ENCODE measurements at places on chromosomes 11 and 22.

GRCh38 chr22:46052331-46052771 lies 75.4 kb upstream of the WNT7B start:
- DNase-seq, result no peak

DNA sequence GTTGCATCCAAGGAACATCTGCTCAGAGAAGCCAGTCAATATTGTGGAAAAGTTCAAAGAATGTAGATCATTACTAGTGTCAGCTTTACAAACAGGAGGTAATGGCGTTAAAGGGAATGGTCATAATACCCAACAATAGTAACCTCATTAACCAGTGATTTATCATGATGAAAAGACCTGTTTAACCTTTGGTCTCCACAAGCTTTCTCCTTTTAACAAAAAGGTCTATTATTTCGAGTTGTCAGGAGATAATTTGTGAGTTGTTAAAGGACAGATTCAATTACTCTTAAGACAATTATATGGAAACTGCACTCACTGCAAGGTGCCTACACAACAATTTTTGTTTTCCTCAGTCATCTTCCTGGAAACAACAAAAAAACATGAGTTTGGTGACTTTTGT lies 73.8 kb upstream of the HTATIP2 start:
- no peak for DNase-seq

GRCh38 chr11:17697175-17697949 lies 22.0 kb upstream of the MYOD1 start:
- DNase-seq, result no peak

DNA sequence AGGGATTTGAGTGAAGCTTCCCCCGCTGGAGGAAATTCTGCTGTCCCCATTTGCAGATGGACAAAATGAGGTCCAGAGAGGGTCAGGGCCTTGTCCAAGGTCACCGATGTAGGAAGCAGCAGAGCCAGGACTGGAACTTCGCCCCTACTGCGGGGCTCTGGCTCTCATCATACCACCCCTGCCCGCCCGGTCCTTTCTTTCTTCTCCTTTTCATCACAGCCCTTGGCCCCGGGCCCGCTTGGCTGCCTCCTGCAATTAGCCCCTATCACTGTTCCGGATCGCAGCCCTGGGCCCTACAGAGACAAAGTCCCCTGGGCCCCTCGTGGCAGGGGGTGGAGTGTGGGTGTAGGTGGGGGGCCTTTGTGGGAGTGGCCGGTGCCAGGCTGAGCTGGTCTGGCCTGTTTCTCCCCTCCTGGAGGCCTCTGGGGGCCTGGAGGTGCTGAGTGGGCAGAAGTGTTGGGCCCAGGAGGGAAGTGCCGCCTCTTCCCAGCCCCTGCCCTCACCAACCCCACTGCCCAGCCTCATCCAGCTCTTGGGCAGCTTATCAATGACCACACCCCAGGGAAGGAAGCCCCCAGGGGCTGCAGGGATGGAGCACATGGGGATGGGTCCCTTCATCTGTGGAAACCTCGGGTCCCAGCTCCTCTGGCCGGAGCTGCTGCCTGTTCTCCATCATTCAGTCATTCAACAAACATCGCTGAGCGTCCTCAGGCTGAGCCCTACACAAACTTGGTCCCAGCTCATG lies 3.4 kb downstream of the EMID1 start:
- no peak for DNase-seq

DNA sequence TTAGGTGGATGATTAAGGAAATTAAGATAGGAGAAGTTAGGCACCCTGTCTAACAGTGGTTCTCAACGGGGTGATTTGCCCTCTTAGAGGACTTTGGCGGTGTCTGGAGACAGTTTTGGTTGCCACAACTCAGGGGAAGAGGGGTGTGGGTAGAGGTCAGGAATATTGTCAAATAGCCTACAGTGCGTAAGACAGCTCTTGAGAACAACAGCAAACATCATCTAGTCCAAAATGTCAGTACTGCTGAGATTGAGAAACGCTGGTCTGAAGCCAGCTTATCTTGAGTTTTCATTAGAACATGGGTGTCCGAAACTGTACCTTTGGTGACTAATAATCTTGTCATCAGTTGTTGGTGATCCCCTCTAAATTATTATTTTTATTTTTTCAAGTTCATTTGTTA lies 38.4 kb downstream of the CECR2 start:
- no peak for DNase-seq

- DNase-seq, result no peak
Observed at GRCh38 chr11:2296913-2297622, 4.7 kb downstream of the C11orf21 start.

DNA sequence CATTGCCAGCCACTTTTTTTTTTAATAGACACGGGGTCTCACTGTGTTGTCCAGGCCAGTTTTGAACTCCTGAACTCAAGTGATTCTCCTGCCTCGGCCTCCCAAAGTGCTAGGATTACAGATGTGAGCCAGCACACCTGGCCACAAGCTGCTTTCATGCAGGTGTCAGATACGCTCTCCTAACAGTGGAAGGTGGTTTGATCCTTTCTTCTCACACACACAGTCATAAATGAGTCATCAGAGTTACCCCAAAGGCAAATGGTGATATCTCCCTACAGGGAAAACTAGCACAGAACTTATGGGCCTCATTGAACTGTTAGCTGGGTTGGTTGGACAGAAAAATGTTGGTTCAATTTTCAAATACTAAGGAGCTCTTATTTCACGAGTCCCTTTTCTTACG lies 38.2 kb upstream of the UBASH3B start:
- no peak for DNase-seq

GRCh38 chr11:29780756-29781155 lies 236.1 kb downstream of the KCNA4 start:
- no peak for DNase-seq

DNA sequence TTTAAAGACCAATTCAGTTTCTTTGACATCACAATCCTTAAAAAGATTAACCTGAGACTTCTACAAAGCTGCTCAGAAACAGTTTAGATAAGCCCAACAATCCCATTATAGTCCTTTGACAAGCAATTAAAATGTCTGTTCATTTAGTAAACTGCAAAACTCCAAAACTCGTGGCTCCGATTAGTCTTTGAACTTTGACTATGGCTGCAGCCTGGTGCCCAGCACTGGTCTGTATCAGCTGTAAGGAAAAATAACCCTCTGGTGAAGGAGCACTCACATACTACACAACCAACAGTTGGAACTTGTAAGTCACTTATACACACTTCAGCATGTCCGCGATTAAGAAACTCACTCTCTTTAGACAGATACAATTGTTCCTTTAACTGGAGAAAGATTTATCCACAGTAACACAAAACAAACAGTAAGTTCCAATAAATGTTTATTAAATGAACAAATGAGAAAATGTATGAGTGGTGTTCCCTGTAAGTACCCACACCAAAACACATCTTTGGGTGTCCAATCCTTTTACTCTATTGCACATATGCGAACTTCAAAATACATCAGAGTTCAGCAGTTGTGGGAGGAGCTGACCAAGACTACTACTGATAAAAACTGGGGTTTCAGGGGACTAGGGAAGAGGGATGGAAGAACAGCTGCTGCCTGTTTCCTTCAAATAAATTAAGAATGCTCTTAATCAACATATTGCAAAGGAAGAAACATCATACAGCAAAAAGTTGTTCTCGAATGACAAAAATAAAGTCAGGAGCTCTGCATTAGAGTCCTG lies 36.4 kb downstream of the PITPNB start:
- no peak for DNase-seq

DNA sequence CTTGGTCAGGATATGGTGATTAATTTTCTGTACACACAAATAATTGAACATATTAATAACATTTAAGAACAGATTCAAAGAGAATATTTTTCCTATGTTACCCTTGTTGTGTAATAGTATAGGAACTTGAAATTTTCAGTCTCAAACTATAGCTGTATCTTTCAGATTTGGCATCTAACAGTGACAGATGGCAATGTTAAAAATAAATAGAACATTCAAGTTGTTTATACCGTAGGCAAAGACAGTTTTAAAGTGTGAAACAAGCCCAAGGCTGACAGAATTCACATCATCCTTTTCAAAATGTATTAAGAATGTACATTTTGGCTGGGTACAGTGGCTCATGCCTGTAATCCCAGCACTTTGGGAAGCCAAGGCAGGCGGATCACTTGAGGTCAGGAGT lies 92.6 kb upstream of the TP53AIP1 start:
- no peak for DNase-seq

GRCh38 chr11:132332521-132332920 lies 962.1 kb downstream of the NTM start:
- DNase-seq, result no peak

DNA sequence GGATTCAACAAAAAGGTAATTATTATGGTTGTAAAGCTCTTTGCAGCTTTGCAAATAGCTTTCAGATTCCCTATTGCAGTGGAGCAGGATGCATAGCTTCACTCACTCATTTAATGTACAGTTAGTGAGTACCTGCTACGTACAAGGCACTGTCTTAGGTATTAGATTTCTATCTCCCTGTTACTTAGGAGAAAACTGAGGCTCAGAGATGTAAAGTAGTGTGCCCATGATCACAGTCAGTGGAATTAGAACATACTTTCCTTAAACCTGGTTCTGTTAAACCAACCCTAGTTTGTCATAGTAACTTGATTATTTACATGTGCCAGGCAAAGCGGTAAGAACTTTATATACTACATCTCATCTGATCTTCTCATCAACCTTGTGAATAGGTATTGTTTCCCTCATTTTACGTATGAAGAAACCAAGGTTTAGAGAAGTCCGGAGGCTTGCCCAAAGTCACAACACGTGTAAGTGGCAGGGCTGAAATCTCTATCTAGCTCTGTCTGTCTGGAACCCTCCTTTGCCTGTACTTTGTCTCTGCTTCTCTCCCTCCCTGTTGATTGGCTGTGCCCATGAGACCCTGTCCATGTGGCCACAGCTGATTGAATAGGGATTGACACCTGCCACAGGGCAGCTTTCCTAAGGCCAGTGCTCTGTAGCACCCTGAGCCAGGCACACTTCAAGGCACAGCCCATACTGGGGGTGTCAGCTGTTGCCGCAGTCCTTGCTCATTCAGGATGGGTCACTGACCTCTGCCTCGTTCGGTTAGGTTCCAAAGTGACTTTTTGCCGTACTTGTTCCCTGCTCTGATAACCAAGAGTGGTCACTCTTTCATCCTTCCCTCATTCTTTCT lies 63.8 kb upstream of the PRSS23 start:
- DNase-seq, result no peak

GRCh38 chr11:68998390-68998911 lies 14.6 kb downstream of the MRGPRF start:
- DNase-seq, result no peak

DNA sequence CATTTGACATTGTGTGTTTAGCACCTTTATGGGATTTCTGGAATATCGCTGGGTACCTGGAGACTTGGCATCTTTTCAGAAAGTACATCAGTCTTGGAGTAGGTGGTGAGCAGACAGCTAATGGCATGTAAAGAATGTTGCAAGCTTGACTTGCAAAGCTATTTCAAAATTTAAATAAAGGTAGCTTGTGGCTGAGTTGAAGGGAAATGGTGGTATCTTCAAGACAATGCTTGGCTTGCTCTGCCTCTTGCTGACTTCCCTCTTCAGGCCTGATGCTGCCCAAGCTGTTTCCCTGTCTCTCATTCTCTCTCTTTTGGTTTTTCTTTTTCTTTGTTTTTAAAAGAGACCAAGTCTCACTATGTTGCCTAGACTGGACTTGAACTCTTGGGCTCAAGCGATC lies 13.2 kb downstream of the ZNRF3 start:
- no peak for DNase-seq

GRCh38 chr22:37032535-37033460 lies 13.3 kb downstream of the MPST start:
- DNase-seq, result peak; percentile 42

- peak; percentile 26 for DNase-seq
Observed at GRCh38 chr11:58622344-58622743, at the start of gene CNTF. Gene CNTF (plus strand): TSS chr11:58622665. CDS start chr11:58622753, 88 bp downstream.

DNA sequence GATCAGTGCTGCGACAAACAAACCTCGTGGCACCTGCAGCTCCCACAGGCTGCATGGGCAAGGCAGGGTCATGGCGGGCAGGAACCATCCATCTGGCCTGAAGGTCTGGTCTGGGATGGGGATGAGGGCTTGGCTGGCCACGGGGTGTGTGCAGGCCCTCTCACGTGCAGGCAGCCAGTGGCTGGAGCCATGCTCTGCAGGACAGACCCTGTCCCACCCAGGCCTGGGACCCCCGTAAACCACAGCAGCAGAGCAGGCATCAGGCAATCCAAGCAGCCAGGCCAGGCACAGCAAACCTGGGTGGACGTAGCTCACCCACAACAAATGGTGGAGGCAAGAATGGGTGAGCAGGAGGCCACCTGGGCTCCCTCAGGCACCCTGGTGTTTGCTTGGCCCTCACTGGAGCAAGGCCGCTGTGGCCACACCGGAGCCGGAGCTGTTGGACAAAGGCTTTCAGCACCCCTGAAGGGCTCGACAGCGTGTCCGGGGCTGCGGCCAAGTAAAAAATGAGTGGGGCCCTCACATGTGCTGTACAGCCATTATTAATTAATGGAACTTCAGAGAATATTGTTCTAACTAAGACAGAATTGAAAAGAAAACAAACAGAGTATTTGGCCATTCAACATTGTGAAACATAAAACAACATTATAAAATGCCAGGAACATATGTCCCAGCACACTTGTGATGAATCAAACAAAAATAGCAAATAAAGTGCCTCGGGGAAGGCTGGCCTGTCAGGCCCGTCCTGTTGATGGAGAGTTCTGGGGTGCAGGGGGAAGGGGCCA lies 24.0 kb upstream of the GNB1L start:
- DNase-seq, result peak; percentile 33

DNA sequence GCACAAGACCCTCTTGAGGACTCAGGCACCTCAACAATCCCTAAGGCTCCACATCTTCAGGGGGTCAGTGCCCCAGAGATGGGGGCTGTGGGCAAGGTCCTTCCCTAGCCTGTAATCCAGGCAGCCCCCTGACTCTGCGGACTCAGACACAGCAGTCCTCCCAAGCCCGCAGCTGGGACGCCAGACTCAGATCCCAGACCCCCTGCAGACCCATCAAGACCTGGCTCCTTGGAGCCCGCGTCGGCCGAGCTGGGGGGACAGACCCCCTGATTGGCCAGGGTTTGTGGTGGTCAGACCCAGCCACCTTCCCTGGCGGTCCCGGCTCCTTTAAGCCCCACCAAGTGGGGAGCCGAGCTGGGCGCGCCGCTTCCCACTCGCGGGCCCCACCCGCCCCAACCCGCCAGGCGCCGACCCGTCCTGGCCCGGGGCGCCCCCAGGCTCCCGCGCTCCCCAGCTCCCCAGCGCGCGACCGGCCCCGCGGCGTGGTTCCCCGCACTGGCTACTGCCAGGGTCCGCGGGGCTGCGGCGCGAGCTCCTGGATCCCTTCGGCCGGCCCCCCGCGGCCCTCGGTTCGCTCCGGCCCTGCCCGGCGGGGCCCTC lies 458 bp downstream of the OSBPL5 start:
- DNase-seq, result no peak

GRCh38 chr22:42883121-42883520 lies 26.0 kb upstream of the ARFGAP3 start:
- no peak for DNase-seq
